Smooth muscle cell of trachea (primary cell): ENCODE measurements at places on chromosomes 1 and 21. TPM values are rescaled to one million over a fixed set of nuclear protein-coding genes. Genes with fewer than 3 reads are reported as not detected.

CNIH3 gene
- total RNA-seq, result 15.7 and 18.4 TPM in 2 replicates

SPRR2B gene
- not detected in 2 replicates for total RNA-seq

DCST1 gene
- total RNA-seq, result not detected in 2 replicates

GPR3 gene
- total RNA-seq, result 0.33 TPM in 1 of 2 replicates, not detected in the other

OR2AK2 gene
- total RNA-seq, result not detected in 2 replicates

GBP6 gene
- under 0.01 and 0.15 TPM in 2 replicates for total RNA-seq

PADI2 gene
- total RNA-seq, result under 0.01 and 0.15 TPM in 2 replicates

DEPDC1 gene
- 3.3 and 35.5 TPM in 2 replicates for total RNA-seq

MARK1 gene
- total RNA-seq, result 0.17 and 0.29 TPM in 2 replicates

NCAM2 gene
- 9.3 and 14.8 TPM in 2 replicates for total RNA-seq

SSU72 gene
- total RNA-seq, result 84.6 and 87.3 TPM in 2 replicates

LCE1A gene
- total RNA-seq, result not detected in 2 replicates

FCRL5 gene
- not detected in 2 replicates for total RNA-seq

TMOD4 gene
- 0.17 and 0.29 TPM in 2 replicates for total RNA-seq

BTBD8 gene
- total RNA-seq, result 6.7 and 8.1 TPM in 2 replicates

ADAMTS4 gene
- 2.3 and 3.1 TPM in 2 replicates for total RNA-seq

RPL11 gene
- 750 and 1,055 TPM in 2 replicates for total RNA-seq

CRYAA gene
- not detected in 2 replicates for total RNA-seq

FHAD1 gene
- 0.33 and 0.44 TPM in 2 replicates for total RNA-seq

ACOT11 gene
- 2.9 and 7.6 TPM in 2 replicates for total RNA-seq

S100A14 gene
- total RNA-seq, result 0.33 TPM in 1 of 2 replicates, not detected in the other

SYT6 gene
- not detected in 2 replicates for total RNA-seq

KIAA0319L gene
- total RNA-seq, result 68.8 and 73.6 TPM in 2 replicates

KIF14 gene
- 0.83 and 16.0 TPM in 2 replicates for total RNA-seq

SERPINC1 gene
- total RNA-seq, result 0.17 TPM in 1 of 2 replicates, not detected in the other

RORC gene
- under 0.01 and 0.15 TPM in 2 replicates for total RNA-seq

COL6A2 gene
- 1,719 and 2,867 TPM in 2 replicates for total RNA-seq

NTMT2 gene
- total RNA-seq, result not detected in 2 replicates

GBP4 gene
- 0.15 and 0.33 TPM in 2 replicates for total RNA-seq

GCLM gene
- 22.7 and 26.0 TPM in 2 replicates for total RNA-seq

MEX3A gene
- 0.73 and 2.0 TPM in 2 replicates for total RNA-seq

STRIP1 gene
- total RNA-seq, result 43.8 and 58.4 TPM in 2 replicates

IRF2BP2 gene
- total RNA-seq, result 54.7 and 95.9 TPM in 2 replicates

IRF6 gene
- 1.8 and 3.6 TPM in 2 replicates for total RNA-seq
